ENCODE measurements at places on chromosomes 2 and 18.

- no peak for DNase-seq
Observed at GRCh38 chr2:162090109-162090508, 16.1 kb upstream of the DPP4 start.

- no peak for DNase-seq
Observed at GRCh38 chr2:104523921-104524320, 330.0 kb upstream of the POU3F3 start.

- peak; percentile 98 for DNase-seq
Observed at GRCh38 chr2:172280571-172281361, 146.6 kb upstream of the ITGA6 start.

DNA sequence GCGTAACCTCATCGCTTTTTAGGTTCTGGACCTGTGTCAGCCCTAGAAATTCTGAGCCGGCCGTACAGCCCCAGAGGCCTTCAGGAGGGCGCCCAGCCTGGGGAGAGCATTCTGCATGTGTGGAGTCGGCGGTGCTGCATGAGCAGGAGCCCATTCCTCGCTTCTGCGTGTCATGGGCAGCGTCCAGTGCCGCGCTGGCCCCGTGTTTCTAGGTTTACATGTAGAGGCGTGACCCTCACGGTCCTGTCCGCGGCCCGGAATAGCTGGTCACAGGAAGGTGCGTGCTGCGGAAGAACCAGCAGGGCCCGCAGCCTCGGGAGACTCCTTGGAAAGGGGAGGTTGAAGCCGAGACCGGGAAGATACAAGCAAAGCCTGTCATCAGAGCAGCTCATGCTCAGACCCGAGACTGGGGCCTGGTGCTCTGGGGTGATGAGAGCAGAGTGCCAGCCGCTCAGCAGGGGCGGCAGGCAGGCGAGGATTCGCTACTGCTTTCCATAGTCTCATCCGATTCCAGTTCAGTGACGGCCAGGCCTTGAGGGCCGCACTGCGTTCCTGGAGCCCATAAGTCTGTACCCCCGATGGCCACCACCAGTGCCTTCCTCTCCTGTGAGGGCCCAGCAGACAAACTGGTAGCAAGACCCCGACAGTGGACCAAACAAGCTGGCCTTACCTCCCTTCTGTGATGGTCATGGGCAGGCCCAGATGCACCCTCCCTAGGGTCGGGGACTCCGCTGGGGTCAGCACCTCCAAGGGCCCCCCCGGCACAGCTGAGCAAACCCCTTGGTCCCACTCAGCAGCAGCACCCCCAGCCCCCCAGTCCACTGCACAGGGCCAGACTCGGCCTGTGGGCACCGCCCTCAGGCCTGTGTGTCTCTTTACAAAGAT, 15.6 kb upstream of the NFATC1 start:
- no peak for DNase-seq

DNA sequence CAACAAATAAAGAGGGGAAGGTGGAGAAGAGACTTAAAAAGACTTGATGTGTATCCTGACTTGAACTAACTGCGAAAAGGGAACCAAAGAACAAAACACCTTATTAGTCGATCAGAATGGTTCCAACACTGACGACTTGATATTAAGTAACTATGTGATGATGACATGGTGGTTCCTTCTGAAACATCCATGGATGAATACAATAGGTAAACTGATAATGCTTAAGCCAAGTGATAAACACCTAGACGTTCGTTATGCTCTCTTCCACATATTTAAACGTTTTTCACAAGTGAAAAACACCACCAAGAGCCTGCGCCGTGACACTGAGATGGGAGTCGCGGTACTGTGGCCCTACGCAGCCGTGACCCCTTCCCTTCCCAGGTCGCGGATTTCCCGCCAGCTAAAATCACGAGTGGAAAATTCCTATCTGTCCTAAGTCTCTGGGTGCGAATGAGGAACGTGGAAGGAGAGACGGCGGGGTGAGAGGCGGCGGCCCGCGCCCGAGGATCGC, 797 bp downstream of the TTC32 start:
- no peak for DNase-seq

GRCh38 chr2:187171318-187171717, 276.7 kb downstream of the CALCRL start:
- no peak for DNase-seq

DNA sequence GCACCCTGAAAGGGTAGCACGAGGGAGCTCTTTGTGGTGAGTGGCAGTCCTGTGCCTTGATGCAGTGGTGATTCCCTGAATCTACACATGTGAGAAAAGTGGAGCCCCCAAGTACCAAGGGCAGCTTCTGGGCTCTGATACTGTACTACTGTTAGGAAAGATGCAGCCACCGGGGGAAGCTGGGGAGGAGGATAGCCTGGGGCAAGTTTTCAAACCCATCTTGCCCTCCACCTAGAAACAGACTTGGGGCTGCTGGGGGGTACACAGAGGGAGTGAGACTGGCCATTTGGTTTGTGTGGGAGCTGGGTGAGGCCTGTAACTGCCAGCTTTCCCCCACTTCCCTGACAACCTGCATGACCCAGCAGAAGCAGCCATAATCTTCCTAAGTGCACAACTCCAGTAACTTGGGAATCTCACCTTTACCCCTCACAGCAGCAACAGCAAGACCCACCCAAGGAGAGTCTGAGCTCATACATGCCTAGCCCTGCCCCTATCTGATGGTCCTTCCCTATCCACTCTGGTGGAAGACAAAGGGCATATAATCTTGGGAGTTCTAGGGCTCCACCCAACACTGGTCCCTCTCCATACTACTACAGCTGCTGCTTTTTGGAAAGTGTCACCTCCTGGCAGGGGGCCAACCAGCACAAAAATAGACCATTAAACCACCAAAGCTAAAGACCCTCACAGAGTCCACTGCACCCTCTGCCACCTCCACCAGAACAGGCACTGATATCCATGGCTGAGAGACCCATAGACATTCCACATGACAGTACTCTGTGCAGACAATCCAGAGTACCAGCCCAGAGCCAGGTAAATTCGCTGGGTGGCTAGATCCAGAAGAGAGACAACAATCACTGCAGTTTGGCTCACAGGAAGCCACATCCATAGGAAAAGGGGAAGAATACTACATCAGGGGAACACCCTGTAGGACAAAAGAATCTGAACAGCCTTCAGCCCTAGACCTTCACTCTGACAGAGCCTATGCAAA, 8.2 kb downstream of the MALL start:
- no peak for DNase-seq

DNA sequence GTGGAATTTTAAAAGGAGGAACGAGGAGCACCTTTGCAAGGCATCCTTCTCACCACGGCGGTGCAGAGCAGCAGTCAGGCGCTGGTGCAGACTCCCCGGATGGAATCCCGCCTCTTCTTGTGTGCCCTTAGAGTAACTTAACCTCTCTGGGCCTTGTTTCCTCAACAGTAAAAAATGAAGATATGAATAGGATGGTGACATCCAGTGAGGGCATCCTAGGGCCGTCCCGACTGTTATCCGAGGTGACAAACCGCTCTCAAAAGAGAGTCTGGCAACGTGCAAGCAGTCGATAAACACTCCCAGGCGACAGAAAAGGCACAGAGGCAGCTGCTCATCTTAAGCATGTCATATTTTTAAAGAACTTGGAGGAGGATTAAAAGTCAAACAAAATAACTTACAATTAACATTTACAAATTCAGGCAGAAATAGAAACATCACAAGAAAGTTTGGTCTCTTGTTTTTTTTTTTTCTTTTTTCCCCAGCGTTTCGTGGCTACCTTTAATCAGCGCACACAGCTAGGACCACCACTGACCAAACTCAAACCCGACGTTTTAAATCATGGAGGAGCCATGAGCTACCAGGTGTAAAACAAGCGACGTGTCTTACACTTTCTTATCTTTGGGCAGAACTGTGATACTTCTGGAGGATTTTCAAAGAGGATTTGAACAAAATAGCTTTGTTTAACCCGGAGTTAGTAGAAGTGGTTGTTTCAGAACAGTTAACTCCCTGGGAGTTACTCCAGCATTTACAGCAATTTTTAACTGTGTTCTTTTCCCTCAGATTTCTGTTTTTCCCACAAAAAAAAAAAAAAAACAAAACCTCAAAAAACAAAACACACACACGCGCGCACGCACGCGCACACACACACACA, 2.1 kb downstream of the MBP start:
- no peak for DNase-seq

DNA sequence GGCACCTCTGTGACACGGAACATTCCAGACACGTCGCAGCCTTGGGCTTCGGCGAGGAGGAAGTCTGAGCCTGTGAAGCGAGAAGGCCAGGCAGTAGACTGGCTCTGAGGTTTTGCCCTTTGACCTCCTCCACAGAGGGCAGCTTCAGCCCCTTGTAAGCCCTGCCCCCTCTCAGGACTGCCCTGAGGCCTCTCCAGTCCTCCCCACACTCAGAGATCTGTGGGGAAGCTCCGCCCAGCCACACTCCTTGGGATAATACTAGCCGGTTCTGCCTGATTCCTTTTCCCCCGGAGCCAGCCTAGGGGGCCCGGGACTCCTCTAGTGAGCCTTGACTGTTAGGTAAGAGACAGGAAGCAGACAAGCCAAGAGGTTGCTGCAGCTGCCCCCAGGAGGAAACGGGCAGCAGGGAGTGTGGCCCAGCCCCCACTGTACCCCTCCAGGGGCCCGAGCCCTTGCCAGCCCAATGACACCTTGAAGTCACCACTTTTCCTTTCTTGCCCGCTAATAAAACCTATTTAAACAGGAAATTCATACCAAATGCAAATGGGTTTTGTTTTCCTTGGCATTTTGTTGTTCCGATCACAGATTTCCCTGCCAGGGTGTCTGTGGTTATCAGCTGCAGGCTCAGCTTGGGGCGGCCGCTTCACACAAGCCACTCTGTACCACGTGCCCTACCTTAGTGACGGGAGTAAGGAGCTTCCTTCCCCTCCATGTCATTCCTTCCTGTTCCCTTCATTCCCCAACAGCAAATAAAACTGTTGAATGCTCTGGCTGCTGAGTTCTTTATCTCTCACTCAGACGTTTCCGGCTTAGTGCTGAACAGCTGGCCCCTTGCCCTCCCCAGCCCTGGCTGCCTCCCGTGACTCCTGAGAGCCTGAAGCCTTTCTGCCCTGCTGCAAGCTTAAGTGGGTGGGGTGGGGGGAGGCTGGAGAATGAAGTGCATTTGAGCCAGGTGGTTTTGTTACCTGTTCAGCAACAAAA, 124.7 kb downstream of the CABLES1 start:
- peak; percentile 14 for DNase-seq

- DNase-seq: no peak
Observed at GRCh38 chr2:139478165-139478914, 698.1 kb upstream of the NXPH2 start.

- no peak for DNase-seq
Observed at GRCh38 chr18:67600181-67601180, 84.0 kb upstream of the DSEL start.

- DNase-seq: no peak
Observed at GRCh38 chr2:188561473-188561979, 269.9 kb downstream of the GULP1 start.

GRCh38 chr2:71887196-71887595, 260.5 kb downstream of the CYP26B1 start:
- no peak for DNase-seq

DNA sequence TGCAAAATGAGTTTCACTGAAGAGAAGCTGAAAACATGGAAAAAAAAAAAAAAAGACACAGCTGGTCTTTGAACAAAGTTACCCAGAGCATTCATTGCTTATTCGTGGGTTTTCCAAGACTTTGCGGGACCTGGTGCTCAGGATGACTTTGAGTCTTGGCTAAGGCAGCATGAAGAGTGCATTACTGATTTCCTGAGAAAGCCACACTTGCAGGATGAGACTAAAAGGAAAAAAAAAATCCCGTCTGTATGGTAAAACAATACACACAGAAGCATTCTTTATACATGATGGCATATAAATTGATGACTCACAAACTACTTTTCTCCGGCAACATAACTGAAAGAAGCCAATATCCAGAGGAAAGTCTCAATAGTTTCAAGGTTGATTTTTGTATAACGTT, 195.4 kb downstream of the SPP2 start:
- no peak for DNase-seq

- no peak for DNase-seq
Observed at GRCh38 chr18:26617151-26617554, 68.8 kb upstream of the KCTD1 start.

DNA sequence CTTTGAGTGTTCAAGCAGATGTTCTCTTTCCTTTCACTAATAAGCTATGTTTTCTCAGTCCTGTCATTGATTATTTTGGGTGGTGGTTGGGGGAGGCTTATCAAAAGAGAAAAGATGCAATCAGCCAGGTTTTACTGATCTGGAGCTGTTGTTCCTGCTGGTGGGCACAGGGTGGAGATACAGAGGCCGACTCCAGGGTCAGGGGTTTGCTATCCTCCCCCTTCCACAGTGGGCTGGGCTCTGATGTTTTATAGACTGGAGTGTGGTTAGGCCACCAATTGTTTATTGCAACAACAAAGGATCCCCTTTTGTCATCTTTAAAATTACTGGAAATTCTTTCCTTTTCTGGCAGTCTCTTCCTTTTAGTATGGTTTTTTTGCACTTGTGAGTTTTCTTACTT, 120.5 kb downstream of the TANC1 start:
- DNase-seq: no peak

- DNase-seq: no peak
Observed at GRCh38 chr2:122528061-122528460, 772.6 kb downstream of the TSN start.

- no peak for DNase-seq
Observed at GRCh38 chr2:119206201-119206600, 17.4 kb upstream of the STEAP3 start.

DNA sequence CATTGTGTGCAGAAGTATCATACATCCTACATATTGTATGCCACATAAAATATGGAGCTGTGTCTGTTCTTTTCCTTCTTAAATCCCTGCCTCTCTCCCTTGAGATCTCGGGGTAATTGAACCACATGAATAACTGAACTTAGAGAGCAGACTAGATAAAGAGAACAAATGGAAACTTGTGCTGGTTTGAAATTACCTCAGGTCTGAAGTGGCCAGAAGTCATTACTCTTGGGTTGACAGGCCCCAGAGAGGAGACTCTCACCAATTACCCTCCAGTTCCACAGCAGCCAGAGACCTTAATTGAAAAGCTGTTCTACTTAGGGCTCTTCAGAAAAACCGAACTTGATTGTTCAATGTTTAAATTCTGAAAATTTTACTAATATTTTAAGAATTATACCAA, 5.0 kb upstream of the ADAM17 start:
- no peak for DNase-seq
